ENCODE measurements at places on chromosomes 2 and 18. TPM values are rescaled to one million over a fixed set of nuclear protein-coding genes. Genes with fewer than 3 reads are reported as not detected.

GRCh38 chr18:60935041-60935910, 398.0 kb upstream of the CDH20 start:
- DNase-seq: no peak
- no peak overlapping the region for H3K27ac ChIP-seq
- no peaks in the 10 kb centered on the region for H3K27me3 ChIP-seq
- no peak overlapping the region for H3K4me3 ChIP-seq

The KCNG2 gene
- not detected for total RNA-seq

The GREB1L gene
- total RNA-seq: not detected

The TANC1 gene
- total RNA-seq: 0.31 TPM

GRCh38 chr2:36574560-36574959, 23.4 kb downstream of the FEZ2 start:
- peaks cover 47% of the 10 kb centered on the region for H3K36me3 ChIP-seq
- DNase-seq: no peak
- no peaks in the 10 kb centered on the region for H3K27me3 ChIP-seq
- H3K4me1 ChIP-seq: no peaks in the 10 kb centered on the region
- H3K4me3 ChIP-seq: no peak overlapping the region

GRCh38 chr2:238021327-238021726, 39.5 kb upstream of the SCLY start:
- DNase-seq: no peak
- no peaks in the 10 kb centered on the region for H3K27me3 ChIP-seq
- H3K4me1 ChIP-seq: peaks cover 11% of the 10 kb centered on the region
- H3K4me3 ChIP-seq: no peak overlapping the region
- H3K36me3 ChIP-seq: peaks cover 12% of the 10 kb centered on the region

The SIX3 gene
- not detected for total RNA-seq

GRCh38 chr2:157447031-157447430, 3.1 kb upstream of the CYTIP start:
- DNase-seq: no peak
- peak overlapping the region; percentile 83 for H3K27ac ChIP-seq
- peaks cover 46% of the 10 kb centered on the region for H3K4me1 ChIP-seq

The SP140L gene
- 107 TPM for total RNA-seq

The SDC1 gene
- 0.22 TPM for total RNA-seq

Data from activated naive CD8-positive, alpha-beta T cell treated with anti-CD3 and anti-CD28 coated beads, Interleukin-2, amount 10 ng/mL, durations not matched to agents 7 days and 5 days (primary cell).